OCI-M1 (cell line): ENCODE measurements at places on chromosomes 1 and 21.
A peak's percentile ranks its signal among the peaks of the same experiment; 100 is the strongest.

GRCh38 chr1:52599236-52599635 is 2.9 kb upstream of the GPX7 start:
- DNase-seq = no peak

DNA sequence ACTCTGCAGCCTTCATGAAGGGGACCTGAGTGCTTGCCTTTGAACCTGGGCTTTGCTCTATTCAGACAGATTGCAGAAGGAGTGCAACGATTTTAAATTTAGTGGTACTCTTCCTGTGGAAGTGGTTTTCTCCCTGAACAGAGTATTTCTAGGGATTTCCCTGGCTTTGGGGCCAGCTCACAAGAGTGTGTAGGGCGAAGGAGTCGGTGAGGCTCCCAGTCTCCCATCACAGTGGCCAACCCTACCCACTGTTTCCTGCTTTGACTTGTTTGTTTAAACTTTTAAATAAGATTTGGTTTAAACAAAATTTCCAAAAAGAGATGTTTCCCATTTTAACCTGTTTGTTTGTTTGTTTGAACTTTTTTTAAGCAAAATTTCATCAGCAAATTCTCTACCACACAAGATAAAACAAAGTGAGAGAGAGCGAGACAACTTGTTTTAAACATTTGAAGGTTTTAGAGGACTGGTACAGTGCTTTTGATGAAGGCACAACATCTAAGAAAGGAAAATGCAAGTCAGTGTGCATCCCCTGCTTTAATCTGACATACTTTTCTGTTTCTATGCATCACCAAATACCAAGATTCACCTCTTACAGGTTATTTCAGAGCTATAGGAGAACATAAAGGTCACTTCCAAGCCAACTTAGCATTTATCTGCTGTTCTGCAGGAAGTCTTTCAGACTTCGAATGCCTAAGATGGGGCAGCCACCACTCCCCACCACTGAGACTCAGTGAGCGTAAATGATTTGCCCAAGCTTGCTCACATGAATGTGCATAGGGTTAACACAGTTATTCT is 6.6 kb downstream of the SELP start:
- DNase-seq = no peak

GRCh38 chr1:94873520-94874351 is 53.2 kb downstream of the CNN3 start:
- no peak for DNase-seq

DNA sequence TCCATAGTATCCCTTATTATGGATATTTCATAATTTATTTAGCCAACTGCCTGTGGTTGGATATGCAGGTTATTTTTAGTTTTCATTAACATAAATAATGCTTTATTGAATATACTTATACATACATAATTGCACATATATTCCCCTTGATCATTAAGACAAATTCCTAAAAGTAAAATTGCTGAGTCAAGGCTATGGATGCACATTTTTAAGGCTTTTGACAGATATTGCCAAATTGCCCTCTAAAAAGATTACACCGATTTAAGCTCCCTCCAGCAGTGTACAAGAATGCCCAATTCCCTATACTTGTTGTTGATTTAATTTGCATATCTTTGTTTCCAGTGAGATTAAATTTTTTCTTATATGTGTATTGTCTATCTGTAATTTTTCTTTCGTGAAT is 176.7 kb downstream of the C1orf94 start:
- DNase-seq = no peak

DNA sequence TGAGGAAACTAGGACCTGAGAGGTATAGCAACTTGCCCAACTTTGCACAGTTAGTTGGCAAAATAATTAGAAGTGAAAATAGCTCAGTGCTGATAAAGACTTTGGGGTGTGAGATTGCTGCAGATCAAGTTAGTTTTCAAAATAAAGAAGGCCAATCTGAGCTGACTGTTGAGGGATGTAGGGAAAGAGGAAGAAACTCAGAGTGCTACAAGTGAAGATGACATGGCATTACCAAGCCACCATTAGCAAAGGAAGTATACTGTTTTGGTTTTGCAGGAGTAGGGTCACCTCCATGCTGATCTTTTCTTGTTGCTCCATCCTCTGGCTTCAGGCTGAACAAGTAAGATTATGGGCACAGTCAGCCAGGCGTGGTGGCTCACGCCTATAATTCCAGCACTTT is 78.7 kb upstream of the ADAM30 start:
- peak; percentile 29 for DNase-seq

GRCh38 chr1:16162163-16162822 is 6.4 kb upstream of the EPHA2 start:
- DNase-seq = no peak

DNA sequence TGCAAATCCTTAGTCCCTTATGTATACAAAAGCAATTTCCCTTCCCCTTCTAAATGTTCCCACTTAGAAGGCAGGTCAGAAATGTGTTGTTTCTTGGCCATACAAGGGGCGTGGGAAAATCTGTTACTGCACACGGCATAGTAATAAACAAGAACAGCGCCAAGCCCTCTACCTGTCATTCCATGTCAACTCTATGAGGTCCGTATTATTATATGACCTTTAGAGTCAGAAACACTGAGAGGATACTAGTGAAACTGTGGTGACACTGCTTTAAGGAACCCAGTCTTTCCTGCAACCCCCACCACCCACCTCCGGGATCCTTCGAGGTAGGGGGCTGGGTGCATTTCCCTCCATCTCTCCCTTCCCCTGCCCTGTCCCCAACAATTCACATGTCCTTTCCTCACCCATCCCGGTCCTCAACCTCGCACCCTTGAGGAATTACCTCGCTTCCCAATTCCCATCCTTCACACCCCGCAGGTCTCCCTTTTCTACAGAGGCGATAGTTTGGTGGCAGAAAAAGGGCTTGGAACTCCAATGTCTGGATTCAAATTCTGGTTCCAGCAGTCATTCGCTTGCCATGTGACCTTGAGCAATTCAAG is 647 bp downstream of the SDHB start:
- peak; percentile 36 for DNase-seq

DNA sequence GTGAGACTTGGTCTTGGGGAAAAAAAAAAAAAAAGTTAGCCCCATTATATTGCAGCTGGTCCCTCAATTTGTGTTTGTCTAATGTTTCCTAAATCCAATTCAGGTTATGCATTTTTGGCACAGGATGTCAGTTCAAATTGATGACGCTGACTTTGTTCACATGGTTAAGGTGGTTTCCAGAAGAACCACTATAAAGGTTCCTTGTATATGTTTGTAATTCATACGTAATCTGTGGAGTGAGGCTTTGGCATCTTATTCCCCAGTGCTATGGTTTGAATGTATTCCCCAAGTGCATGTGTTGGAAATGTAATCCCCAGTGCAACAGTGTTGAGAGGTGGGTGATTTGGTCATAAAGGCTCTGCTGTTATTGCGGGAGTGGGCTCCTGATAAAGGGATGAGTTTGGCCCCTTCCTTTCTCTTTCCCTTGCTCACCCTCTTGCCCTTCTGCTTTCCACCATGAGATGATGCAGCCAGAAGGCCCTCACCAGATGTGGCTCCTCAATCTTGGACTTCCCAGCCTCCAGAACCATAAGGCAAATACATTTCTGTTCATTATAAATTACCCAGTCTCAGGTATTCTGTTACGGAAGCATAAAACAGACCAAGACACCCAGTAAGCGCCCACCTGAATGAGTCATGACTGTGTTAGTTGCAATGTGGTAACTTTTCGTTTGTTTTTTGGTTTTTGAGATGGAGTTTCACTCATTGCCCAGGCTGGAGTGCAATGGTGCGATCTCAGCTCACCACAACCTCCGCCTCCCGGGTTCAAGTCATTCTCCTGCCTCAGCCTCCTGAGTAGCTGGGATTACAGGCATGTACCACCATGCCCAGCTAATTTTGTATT is 19.5 kb upstream of the HLCS start:
- DNase-seq = no peak

DNA sequence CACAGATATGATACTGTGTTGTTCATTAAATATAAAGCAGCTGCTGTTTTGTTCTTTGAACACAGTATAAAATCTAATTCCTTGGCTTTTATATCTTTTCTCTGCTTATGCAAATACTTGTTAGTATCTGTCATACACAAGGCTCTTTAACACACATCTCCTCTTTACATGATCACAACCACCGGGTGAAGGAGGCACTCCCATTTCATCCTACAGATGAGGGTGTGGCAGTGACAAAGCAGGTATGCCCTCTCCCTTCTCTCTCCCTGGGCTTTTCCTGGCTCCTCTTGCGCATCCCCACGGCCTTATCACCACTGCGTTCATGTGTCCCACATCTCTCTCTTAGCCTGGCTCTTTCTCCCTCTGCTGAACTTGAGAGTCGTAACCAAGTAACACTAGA is 38.2 kb downstream of the JUN start:
- no peak for DNase-seq

DNA sequence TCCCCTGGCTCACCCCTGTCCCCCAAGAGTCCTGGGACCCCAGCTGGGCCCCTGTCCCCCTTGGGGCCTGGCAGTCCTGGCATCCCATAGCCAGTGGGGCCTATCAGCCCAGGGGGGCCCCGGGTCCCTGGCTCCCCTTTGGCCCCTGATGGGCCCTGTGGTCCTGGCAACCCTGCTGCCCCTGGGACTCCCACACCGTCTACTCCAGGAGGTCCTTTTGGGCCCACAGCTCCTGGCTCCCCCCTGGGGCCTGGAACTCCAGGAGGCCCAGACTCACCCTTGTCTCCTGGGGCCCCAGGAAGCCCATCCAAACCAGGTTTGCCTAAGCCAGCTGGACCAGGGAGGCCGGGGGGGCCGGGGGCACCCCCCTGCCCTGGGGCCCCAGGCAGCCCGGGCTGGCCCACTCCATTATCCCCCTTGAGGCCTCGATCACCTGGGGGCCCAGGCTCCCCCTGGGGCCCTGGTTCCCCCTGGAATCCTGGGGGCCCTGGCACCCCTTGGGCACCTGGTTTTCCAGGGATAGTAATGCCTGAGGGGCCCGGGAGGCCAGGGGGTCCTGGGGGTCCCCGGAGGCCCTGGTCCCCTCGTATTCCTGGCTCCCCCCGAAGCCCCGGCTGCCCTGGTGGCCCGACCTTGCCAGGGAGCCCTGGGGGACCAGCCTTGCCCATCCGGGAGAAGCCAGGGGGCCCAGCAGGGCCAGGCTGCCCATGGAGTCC is 10.1 kb downstream of the ADPRS start:
- no peak for DNase-seq

GRCh38 chr21:41250519-41250918 is 66.1 kb upstream of the FAM3B start:
- DNase-seq = no peak

GRCh38 chr21:16194095-16194787 is 464.5 kb downstream of the USP25 start:
- DNase-seq = peak; percentile 98

DNA sequence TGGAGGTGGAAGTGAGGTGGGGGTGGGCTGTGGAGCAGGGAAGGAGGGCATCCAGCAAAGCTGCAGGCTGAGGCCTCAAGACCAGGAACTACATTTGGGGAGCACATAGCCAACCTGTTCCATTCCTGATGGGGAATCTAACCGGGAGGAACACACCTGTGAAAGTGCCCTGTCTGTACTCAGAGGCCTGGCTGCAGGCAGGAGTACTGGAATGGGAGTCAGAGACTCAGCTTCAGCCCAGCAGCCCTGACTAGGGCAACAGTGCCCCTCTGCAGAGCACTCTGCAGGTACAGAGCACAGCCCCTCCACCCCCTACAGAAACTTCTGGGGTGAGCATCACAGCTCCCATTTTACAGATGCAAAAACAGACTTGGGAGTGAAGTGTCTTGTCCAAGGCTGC is 126.4 kb downstream of the DMRTB1 start:
- DNase-seq = no peak

GRCh38 chr1:226776066-226776465 is 37.0 kb upstream of the ITPKB start:
- no peak for DNase-seq

DNA sequence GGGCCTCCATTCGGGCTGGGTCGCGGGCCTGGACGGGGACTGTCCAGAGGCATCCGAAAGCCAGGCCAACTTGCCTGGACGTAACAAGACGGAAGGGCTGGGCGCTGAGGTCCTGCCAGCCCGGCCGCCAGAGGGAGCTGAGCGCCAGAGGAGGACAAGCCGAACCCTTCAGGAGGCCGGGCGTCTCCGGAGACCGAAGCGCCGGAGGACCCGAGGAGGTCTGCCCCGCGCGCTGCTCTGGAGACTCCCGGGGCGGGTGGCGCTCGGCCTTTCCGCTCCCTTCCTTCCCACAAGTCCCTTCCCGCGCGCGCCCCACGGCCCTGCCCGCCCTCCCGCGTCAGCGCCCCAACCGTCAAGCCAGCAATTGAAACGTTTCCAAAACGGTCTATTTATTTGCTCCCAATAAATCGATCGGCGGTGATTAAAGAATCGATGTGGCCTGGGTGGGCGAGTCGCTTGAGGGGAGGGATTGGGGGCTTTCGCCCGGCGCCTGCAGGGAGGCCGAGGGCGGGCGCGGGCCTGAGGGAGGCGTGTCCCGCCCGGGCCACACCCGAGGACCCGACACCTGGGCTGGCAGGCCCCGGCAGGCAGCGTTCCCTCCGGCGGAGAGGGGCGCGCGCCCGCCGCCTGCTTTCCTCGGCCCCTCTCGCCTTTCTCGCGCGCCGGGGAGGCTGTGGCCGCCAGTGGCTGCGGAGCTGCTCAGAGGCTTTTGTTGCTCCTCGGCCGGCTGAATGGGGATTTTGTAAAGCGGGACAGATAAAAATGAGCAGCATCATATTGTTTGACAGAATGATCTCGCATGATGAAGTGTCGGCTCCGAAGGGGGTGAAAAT is 5.2 kb upstream of the FOXD3 start:
- peak; percentile 93 for DNase-seq

- no peak for DNase-seq
Measured at GRCh38 chr1:229264487-229264886, 6.4 kb upstream of the RAB4A start.

DNA sequence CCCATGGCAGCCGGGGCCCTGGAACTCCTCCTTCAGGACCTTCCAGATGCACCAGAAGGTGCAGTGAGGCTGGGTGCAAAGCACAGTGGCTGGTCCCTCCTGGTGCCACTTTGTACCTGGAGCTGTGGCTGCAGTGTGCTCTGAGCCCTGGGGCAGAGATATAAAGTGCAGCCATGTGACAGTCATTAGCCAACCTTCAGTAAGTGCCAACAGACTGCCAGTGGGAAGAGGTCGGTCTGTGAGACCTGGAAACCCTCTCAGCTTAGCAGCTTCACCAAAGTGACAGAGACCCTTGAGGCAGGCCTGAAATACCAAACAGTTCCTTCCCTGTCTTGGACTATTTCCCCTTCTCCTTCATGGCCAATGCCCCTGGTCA is 26.7 kb upstream of the NGF start:
- no peak for DNase-seq

DNA sequence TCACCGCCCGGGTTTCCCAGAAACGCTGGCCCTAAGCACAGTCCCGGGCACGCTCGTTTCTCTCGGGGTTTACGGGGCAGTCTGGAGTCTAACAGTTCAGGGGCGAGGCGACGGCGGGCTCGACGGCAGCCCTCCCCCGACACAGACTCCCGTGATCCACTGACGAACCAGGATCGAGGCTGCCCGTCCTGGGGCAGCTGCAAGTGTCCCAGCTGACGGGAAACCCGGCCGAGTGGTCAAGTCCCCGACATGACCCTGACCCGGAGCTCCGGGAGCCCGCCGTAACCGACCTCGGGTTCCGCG is 494 bp downstream of the UBE2J2 start:
- DNase-seq = peak; percentile 47

GRCh38 chr1:241286486-241286885 is 70.5 kb downstream of the RGS7 start:
- no peak for DNase-seq

GRCh38 chr1:163315773-163316374 is 5.9 kb upstream of the NUF2 start:
- DNase-seq = peak; percentile 67
